ENCODE measurements at places on chromosomes 2 and 18.

- no peaks in the 10 kb centered on the region for H3K27me3 ChIP-seq
- H3K36me3 ChIP-seq: no peaks in the 10 kb centered on the region
- no peak for DNase-seq
- H3K4me1 ChIP-seq: no peaks in the 10 kb centered on the region
- no peak overlapping the region for H3K27ac ChIP-seq
Measured at GRCh38 chr18:7990670-7991069, 423.6 kb downstream of the PTPRM start.

GRCh38 chr2:48016225-48017019 lies 110.1 kb upstream of the FBXO11 start:
- peaks cover 8% of the 10 kb centered on the region for H3K27me3 ChIP-seq
- DNase-seq: no peak
- H3K4me3 ChIP-seq: no peak overlapping the region

DNA sequence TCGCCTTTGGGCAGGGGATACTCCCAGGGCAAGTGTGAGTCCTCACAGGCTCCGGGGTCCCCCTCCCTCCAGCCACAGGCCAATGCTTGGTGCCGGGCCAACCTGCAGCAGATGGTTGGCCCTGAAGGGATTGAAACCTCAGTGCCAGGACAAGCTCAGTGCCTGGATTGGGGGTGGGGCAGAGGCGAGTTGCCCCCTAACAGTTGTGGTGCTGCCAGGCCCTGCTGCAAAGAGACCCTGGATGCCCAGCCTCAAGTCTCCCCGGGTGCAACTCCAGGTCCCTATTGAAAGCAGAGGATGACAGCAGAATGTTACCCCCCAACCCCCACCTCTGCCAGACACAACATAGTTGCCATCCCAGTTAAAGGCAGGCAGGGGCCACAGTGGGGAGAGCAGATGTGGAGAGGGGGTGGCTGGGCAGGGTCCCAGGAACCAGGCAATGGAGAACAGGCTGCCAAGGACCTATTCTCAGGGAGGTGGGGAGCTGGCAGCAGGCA lies 9.5 kb upstream of the RNF103 start:
- H3K27ac ChIP-seq: no peak overlapping the region
- no peak for DNase-seq
- H3K4me3 ChIP-seq: no peak overlapping the region
- H3K4me1 ChIP-seq: no peaks in the 10 kb centered on the region
- peaks cover 13% of the 10 kb centered on the region for H3K27me3 ChIP-seq
- H3K36me3 ChIP-seq: no peaks in the 10 kb centered on the region

DNA sequence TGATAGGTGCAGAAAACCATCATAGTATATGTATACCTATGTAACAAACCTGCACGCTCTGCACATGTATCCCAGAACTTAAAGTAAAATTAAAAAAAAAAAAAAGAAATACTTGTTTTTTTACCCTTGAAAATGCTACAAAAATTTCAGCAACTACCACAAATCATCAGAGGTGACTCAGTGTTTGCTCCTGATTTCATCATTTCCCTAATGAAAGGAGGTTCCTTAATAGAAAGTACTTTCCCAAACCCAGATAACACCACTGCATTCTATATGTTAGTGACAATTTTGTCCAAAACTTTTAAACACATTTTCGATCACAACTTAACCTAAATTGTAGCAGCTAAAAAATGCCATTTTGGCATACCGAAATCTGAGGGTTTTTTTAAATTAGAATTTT lies 163.3 kb downstream of the SLC39A10 start:
- H3K27ac ChIP-seq: no peak overlapping the region
- H3K4me3 ChIP-seq: no peak overlapping the region
- peaks cover 3% of the 10 kb centered on the region for H3K4me1 ChIP-seq
- H3K27me3 ChIP-seq: peaks cover 3% of the 10 kb centered on the region
- no peaks in the 10 kb centered on the region for H3K36me3 ChIP-seq

DNA sequence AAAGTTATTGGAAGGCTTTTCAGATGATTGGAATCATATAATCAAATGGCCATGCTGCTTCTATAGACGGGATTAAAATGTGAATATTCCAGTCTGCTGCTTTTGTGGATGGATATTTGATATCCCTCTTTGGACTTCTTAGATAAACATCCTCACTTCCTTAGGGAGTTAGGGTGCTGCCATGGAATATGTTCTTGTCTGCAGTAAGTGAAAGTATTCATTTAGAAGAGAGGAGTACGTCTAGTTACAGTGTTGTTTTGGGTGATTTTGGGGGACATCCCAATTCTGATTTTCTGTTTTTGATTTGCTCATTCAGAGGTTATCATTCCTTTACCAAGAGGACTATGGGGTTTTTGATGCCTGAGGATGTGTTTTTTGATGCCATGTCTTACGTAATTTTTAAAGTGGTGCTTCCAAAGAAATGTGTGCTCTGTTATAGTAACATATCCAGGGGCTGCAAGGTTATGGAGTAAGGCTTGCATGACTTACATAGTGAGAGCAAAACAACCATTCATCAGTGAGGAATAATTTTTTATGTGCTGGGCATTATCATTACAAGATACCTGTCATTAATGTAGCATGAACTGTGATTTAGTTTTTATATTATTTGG lies 33.6 kb downstream of the ASXL3 start:
- H3K4me1 ChIP-seq: no peaks in the 10 kb centered on the region
- H3K27me3 ChIP-seq: no peaks in the 10 kb centered on the region
- H3K4me3 ChIP-seq: no peak overlapping the region

- H3K27me3 ChIP-seq: no peaks in the 10 kb centered on the region
- no peak overlapping the region for H3K27ac ChIP-seq
- peaks cover 8% of the 10 kb centered on the region for H3K4me1 ChIP-seq
- no peak for DNase-seq
- H3K4me3 ChIP-seq: peak overlapping the region; percentile 86
Measured at GRCh38 chr2:24085200-24085489, 511 bp upstream of the TP53I3 start.

- H3K4me3 ChIP-seq: no peak overlapping the region
- H3K36me3 ChIP-seq: no peaks in the 10 kb centered on the region
- no peak overlapping the region for H3K27ac ChIP-seq
Measured at GRCh38 chr2:216687646-216688045, 7.7 kb downstream of the IGFBP5 start.

- H3K27ac ChIP-seq: no peak overlapping the region
- DNase-seq: no peak
- no peaks in the 10 kb centered on the region for H3K36me3 ChIP-seq
Measured at GRCh38 chr2:202102425-202103000, 29.5 kb downstream of the KIAA2012 start.

DNA sequence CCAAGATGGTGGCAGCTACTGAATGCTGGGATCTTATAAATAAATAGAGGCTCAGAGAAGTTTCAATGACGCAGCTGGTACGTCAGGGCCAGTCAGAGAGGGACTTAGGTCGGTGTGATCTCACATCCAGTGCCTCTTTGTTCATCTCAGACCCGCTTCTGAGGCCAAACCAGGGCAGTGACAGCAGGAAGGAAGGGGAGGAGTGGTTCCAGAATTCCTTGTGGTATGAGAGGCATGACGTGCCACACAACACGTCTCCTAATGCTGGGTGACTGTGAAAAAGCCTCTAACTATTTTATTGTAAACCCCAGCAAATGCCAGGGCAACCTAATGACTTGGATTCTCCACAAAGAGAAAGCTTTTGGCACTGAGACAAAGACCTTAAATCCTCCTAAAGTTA lies 423.3 kb downstream of the LPIN1 start:
- H3K36me3 ChIP-seq: no peaks in the 10 kb centered on the region
- peaks cover 8% of the 10 kb centered on the region for H3K27me3 ChIP-seq
- H3K4me3 ChIP-seq: no peak overlapping the region
- no peak for DNase-seq
- H3K4me1 ChIP-seq: peaks cover 11% of the 10 kb centered on the region
- H3K27ac ChIP-seq: no peak overlapping the region

DNA sequence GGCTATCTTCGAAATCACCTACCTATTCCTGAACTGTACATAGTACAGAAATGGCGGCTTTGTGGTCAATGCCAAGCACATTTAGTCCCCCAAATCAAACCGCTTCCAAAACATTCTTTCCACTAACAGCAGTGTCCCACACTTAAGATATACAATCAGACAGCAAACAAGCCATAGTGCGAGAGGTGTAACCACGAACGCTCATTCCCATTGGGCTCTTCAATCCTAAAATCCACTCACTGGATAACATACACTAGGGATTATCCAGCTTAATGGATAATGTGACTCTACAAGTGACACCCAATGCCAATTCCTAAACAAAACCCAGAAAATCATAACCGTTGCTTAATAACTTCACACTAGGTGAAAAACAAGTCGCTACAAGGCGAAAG lies 2.0 kb downstream of the XPO1 start:
- DNase-seq: peak; percentile 25
- H3K27me3 ChIP-seq: peaks cover 6% of the 10 kb centered on the region
- peaks cover 20% of the 10 kb centered on the region for H3K36me3 ChIP-seq
- H3K27ac ChIP-seq: peak overlapping the region; percentile 98

- peak overlapping the region; percentile 62 for H3K4me3 ChIP-seq
- H3K27me3 ChIP-seq: no peaks in the 10 kb centered on the region
- H3K27ac ChIP-seq: peak overlapping the region; percentile 85
- peak; percentile 69 for DNase-seq
- no peaks in the 10 kb centered on the region for H3K36me3 ChIP-seq
Measured at GRCh38 chr2:189657867-189658266, 3.4 kb upstream of the ASNSD1 start.

GRCh38 chr2:17318013-17318412 lies 200.2 kb downstream of the RAD51AP2 start:
- no peaks in the 10 kb centered on the region for H3K4me1 ChIP-seq
- peaks cover 7% of the 10 kb centered on the region for H3K27me3 ChIP-seq
- H3K27ac ChIP-seq: no peak overlapping the region
- H3K4me3 ChIP-seq: no peak overlapping the region
- no peaks in the 10 kb centered on the region for H3K36me3 ChIP-seq

DNA sequence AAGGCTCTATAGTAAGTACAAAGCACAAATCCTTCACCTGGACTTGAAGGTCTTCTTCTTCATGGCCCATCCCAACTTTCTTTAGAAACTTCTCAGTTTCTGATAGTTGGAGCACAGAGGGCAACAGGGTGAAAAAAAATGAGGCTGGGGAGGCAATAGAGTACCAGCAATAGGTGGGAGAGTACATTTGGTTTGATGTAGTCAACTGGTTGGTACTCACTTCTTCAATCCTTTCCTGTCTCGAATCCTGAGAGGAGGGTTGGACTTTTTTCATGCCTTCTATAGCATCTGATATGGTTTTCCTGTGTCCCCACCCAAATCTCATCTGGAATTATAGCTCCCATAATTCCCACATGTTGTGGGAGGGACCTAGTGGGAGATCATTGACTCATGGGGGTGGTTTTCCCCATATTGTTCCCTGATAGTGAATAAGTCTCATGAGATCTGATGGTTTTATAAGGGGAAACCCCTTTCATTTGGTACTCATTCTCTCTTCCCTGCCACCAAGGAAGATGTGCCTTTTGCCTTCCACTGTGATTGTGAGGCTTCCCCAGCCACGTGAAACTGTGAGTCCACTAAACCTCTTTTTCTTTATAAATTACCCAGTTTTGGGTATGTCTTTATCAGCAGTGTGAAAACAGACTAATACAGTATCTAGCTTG lies 75.9 kb upstream of the LCLAT1 start:
- no peak overlapping the region for H3K27ac ChIP-seq
- H3K4me3 ChIP-seq: no peak overlapping the region
- no peak for DNase-seq
- no peaks in the 10 kb centered on the region for H3K36me3 ChIP-seq

- no peak overlapping the region for H3K4me3 ChIP-seq
- no peak overlapping the region for H3K27ac ChIP-seq
- no peaks in the 10 kb centered on the region for H3K36me3 ChIP-seq
Measured at GRCh38 chr18:61334491-61334850, 1.2 kb downstream of the CDH20 start.

DNA sequence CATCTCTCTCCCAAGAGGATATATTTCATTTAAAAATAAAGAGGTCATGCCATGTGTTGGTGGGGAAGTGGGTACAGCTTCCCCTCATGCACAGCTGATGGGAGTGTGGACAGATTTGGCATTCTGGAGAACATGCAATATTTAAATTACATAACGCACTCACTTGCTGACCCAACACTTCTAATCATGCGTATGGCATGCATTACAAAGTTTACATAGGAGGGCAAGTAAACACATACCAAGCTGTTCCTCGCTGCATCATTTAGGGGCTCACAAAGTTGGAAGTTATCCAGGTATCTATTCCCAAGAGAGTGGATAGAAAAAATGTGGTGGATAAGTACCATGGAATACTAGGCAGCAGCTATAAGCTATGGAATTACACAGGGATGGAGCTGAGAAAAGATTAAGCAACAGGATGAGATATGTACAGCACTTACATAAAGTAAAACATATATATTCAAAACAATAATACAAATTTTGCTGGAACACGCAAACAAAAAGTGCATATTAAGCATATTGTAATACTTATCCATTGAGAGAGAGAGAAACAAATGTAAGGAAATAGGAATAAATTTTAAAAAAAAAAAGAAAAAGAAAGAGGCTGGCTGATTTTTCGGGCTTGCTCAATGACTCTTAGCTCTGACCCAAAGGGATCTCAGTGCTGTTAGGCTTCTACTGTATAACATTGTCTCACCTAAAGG lies 11.0 kb downstream of the CYP1B1 start:
- no peak for DNase-seq
- H3K4me3 ChIP-seq: no peak overlapping the region
- no peak overlapping the region for H3K27ac ChIP-seq
- H3K27me3 ChIP-seq: peaks cover 5% of the 10 kb centered on the region
- peaks cover 3% of the 10 kb centered on the region for H3K4me1 ChIP-seq
- H3K36me3 ChIP-seq: peaks cover 10% of the 10 kb centered on the region

DNA sequence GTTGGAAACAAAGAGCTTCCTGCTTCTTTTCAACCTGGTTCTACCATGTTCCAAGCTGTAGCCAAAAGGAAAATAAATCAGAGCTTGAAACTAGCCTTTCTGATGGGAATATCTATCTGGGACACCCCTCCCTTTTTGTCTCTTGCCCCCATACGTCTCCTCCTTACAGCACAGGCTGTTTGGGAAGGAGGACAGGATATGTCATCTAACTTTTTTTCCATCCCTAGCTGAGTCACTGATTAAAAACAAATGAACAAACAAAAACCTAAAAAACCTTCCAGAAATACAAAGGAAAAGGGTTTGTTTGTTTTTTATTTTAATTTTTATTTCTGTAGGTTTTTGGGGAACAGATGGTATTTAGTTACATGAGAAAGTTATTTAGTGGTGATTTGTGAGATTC lies 151.6 kb downstream of the FAM210A start:
- peaks cover 47% of the 10 kb centered on the region for H3K4me1 ChIP-seq
- no peak overlapping the region for H3K4me3 ChIP-seq
- H3K27me3 ChIP-seq: peaks cover 2% of the 10 kb centered on the region
- no peak overlapping the region for H3K27ac ChIP-seq

DNA sequence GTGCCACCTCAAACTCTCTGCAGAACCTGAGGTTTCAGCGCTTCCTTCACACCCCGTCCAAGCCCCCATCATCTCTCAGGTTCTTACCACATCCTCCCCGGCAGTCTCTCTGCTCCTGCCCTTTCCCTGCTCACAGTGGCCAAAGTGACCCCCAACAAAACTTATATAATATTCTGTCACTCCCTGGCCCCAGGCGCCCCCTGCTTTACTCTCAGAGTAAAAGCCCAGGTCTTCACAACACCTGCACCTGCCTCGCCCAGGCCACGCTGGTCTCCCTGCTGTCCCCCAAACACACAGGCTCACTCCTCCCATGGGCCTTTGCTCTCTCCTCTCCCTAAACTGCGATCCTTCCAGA lies 6.4 kb downstream of the ITGB1BP1 start:
- no peak for DNase-seq
- no peaks in the 10 kb centered on the region for H3K27me3 ChIP-seq
- no peak overlapping the region for H3K4me3 ChIP-seq
- H3K36me3 ChIP-seq: peaks cover 50% of the 10 kb centered on the region
- peaks cover 33% of the 10 kb centered on the region for H3K4me1 ChIP-seq

All from T-helper 2 cell treated with Interferon-gamma antibody and Interleukin-4, amounts not matched to agents 5 μg/mL and 100 μg/mL, for 36 hours (primary cell).